Stimulated activated CD4-positive, alpha-beta T cell treated with anti-CD3 and anti-CD28 coated beads, TNF-alpha, amount 100 ng/mL, for 1 hour (primary cell): ENCODE measurements at places on chromosomes 7 and 10.

DNA sequence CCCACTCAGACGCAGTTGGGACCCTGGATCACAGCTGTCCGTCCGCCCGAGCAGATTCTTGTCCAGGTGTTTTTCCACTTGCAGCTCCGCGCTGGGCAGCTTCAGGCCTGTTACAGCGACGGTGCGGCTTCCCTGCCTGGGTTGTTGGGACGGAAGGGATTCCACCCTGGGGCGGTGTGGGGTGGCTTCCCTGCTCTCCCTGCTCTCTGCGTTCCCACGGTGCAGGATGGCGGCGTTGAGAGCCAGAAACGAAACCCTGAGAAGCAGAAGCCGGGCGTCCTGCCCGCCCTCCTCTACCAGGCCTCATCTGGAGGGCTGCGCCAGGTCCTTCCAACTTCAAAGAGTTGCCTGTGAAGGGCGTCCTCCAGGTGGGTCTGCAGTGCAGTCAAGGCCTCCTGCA is 194.4 kb downstream of the ADARB2 start:
- DNase-seq: no peak

DNA sequence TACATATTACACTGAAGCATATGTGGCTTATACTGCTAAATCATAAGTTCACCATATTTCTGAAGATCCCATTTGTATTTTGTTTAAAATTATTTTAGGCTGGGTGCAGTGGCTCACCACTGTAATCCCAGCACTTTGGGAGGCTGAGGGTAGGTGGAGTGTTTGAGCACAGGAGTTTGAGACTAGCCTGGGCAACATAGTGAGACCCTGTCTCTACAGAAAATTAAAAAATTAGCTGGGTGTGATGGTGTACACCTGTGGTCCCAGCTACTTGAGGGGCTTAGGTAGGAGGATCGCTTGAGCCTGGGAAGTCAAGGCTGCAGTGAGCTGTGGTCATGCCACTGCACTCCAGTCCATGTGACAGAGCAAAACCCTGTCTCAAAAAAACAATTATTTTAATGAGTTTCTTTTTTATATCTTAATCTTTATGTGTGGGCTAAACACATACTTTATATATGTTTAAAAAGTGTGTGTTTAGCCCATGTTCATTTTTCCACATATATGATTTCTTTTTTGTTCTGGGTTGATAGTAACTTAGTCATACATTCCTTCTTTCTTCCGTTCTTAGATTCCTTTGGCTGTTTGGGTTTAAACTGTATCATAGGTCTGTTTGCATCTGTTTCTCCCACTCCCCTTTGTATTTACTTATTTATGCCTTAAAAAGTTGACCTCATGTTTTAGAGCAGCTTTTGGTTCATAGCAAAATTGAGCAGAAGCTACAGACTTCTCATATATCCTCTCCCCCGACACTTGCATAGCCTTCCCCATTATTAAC is 33.5 kb downstream of the RSBN1L start:
- no peak for DNase-seq

GRCh38 chr10:7243873-7244272 is 167.0 kb downstream of the SFMBT2 start:
- no peak for DNase-seq

GRCh38 chr7:158631574-158632195 is 44.1 kb upstream of the PTPRN2 start:
- DNase-seq: no peak

- no peak for DNase-seq
Observed at GRCh38 chr7:44634839-44635591, 28.6 kb downstream of the OGDH start.

GRCh38 chr7:130344271-130344866 is at the start of gene CPA5:
TSS of gene CPA5 (plus strand) at chr7:130344816. CDS start at chr7:130346486, 1,670 bp downstream.
- DNase-seq: no peak

GRCh38 chr7:148572067-148572522 is 18.5 kb upstream of the C7orf33 start:
- no peak for DNase-seq

GRCh38 chr7:129271500-129272355 is 46.9 kb downstream of the AHCYL2 start:
- peak; percentile 33 for DNase-seq

DNA sequence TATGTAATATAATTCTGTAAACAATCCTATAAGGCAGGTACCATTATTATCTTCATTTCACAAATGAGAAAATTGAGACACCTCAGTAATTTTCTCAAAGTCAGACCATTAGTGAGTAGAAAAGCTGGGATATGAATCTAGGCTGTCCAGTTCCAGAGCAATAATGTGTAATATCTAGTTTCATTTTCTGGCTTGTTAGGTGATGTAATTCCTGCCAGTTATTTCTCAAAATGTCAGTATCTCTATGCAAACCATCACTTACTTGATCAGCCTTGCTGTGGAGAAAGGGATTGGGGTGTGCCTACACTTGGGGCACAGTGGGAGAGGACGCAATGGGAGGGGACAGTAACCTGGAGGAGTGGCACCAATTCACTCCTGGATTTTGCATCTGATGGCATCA is 157.5 kb downstream of the LYZL1 start:
- DNase-seq: no peak

DNA sequence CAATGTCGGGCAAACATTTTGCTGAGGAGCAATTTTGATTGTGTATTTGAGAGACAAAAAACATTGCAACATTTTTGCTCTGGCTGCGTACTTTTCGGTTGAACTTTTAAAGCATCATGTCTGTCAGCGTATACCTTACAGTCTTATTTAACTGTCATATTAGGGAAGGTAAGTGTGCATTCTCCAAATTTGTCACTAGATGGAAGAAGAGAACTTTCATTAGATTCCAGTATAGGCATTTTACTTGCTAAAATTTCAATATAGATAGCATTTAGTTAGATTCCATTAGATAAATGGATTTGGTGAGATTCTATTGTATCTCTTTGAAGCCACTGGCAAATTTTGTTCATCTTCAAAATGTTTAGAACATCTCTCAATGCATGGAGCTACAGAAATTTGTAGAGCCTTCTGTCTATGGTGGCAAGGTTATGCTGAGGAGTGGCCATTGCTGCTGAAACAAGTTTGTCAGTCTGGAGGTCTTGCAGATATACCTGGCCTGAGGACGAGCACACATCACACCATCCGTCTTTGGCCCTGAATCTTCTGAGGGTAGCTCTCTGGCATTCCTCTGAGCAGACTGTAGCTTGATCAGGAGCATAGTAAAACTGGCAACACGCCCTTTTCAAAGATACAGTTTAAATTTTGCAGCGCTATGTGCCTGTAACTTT is 437.5 kb upstream of the MBL2 start:
- no peak for DNase-seq

DNA sequence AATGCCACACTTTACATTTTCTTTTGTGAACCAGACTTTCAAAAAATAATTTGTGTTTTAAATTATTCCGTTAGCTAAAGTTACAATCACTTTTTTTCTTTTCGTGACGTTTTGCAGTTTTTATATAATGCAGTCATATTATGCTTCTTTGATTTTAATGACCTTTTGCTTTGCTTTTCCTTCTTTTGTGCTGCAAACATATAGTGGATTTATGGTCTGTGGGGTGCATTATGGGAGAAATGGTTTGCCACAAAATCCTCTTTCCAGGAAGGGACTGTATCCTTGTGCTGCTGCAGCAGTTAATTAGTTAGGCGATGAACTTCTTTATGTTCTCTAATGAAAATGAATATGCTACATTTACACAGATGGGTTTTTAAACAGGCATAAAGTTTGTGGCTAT is 117.4 kb downstream of the MAPK8 start:
- no peak for DNase-seq

DNA sequence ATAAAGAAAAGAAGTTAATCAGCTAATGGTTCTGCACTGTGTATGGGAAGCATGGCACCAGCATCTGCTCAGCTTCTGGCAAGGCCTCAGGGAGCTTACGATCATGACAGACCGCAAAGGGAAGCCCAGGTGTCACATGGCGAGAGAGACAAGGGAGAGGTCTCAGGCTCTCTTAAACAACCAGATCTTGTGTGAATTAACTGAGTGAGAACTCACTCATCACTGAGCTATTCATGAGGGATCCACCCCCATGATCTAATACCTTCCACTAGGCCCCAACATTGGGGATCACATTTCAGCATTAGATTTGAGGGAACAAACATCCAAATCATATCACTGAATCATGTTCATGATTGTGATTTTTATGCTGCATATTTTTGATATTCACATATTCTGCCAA is 5.8 kb downstream of the USP54 start:
- no peak for DNase-seq

- no peak for DNase-seq
Observed at GRCh38 chr10:11588873-11589574, 22.4 kb downstream of the USP6NL start.

- no peak for DNase-seq
Observed at GRCh38 chr10:118721539-118721876, 33.3 kb downstream of the CACUL1 start.

DNA sequence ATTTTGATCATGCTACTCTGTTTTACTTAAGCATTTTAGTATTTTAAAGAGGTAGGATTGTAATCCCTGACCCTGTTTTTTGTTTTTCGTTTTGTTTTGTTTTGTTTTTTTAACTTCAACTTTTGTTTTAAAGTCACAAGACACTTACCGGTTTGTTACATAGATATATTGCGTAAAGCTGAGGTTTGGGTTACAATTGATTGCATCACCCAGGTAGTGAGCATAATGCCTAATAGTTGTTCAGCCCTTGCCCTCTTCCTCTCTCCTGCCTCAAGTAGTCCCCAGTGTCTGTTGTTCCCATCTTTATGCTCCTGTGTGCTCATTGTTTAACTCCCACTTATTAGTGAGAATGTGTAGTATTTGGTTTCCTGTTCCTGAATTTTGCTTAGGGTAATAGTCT is 93.1 kb upstream of the TEX47 start:
- DNase-seq: no peak

DNA sequence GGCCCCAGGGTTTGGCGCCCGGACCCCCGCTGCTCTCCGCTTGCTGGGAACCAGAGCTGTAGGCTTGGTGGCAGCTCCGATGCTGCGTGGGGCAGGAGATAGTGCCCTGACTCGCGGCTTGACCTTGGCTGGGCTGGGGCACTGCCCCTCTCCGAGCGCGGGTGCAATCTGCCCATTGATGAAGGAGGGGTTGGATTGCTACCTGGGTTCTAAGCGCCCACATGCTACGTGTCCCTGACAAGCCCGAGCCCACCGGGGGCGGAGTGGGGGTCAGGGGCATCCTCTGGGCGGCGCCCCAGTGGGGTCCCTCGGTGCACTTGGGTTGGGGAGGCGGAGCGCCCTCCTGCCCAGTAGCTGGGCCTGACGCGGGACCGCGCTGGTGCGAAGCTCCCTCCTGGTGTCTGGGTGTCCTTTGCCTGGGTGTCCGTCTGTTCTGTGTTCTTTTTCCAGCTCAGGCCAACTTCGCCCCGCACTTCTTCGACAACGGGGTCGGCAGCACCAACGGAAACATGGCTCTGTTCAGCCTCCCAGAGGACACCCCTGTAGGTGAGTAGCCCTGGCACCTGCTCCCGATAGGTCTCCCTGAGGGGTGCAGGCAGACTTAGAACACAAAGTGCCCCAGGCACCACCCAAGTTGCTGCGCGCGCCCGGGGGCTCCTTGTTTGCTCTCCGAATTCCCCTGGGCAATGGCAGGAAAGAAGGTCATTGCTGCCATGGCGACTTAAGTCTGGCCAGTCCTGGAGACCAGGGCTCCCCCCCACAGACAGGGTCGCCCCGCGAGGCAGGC is 900 bp downstream of the CDHR1 start:
- DNase-seq: no peak

DNA sequence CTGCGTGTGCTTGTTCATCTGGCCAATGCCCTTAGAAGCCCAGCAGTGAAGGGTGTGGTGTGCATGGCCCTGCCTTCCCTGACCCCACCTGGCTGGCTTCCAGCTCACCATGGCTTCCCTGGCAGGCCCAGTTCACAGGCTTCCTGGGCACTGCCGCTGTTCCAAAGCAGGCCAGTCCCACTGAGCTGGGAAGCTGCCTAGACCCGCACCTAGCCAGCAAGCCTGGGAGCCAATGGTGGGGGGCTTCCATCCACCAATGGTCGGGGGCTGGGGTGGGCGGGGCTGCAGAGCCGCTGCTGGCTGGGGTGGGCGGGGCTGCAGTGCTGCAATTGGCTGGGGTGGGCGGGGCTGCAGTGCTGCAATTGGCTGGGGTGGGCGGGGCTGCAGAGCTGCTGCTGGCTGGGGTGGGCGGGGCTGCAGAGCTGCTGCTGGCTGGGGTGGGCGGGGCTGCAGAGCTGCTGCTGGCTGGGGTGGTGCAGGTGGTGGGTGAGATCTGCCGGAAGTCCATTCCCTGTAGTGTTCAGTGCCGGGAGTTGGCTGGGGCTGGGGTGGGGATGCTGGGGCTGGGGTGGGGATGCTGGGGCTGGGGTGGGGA is 12.4 kb downstream of the CALY start:
- DNase-seq: no peak

- DNase-seq: no peak
Observed at GRCh38 chr7:23247046-23247602, 549 bp downstream of the GPNMB start.

DNA sequence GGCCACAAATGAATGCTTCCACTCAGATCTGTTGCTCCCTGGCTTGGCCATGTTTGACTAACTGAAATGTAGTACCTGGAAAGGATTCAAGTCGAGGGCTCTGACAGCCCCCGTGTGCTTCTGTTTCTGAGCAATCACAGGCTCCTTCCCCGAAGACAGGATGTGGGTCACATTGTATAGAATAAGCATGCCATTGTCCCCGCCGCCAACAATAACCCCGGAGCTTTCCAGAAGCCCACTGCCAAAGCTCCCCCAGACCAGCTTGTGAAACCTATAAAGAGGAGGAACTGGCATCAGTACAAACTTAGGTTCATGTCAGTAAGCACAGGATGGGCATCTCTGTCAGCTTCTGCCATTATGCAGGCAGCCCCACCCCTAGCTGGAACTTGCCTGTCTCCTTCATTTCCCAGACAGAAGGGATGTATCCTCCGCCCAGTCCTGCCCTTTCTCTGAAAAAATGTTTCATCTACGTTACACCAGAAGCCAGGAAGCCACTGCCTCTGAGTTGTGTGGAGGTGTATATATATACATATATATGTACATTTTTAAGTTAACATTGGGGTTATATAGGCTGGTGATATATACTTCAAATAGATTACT is 10.3 kb downstream of the SEC31B start:
- DNase-seq: no peak

DNA sequence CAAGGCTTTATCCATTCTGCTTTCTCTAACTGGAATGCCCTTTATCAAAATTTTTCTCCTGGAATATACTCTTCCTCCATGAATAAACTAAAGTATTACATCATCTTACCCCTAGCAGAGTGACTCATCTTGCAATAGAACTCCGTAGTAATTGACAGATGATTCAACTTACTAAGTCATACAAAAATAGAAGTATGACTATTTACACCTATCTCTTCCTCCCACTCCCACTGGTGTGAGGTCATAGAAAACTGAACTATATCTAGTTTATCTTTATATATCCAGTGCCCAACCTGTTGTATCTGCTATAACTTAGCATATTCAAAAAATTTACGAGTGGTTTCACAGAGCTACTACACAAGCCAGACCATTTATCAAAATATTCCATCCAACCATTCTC is 26.1 kb downstream of the ABCB1 start:
- no peak for DNase-seq
